ENCODE measurements at places on chromosomes 7 and 10. TPM values are rescaled to one million over a fixed set of nuclear protein-coding genes. Genes with fewer than 3 reads are reported as not detected.

The NUTM2E gene
- not detected for total RNA-seq

The FUOM gene
- 26.5 TPM for total RNA-seq

The NKX2-3 gene
- not detected for total RNA-seq

The TNKS2 gene
- 56.0 TPM for total RNA-seq

The GSTO2 gene
- total RNA-seq, result 3.8 TPM

The TACR2 gene
- total RNA-seq, result not detected

The XRCC2 gene
- 2.6 TPM for total RNA-seq

The POU6F2 gene
- total RNA-seq, result not detected

The SPDYE16 gene
- 0.33 TPM for total RNA-seq

The COL17A1 gene
- total RNA-seq, result under 0.01 TPM

The ANXA8 gene
- 0.15 TPM for total RNA-seq

The NODAL gene
- total RNA-seq, result not detected

The FOXK1 gene
- 29.5 TPM for total RNA-seq

The APBB1IP gene
- total RNA-seq, result 6.3 TPM

The FOXI2 gene
- not detected for total RNA-seq

The ACSM6 gene
- total RNA-seq, result not detected

The NFE2L3 gene
- 1.2 TPM for total RNA-seq

The GPRIN2 gene
- total RNA-seq, result not detected

The PSD gene
- 20.2 TPM for total RNA-seq

The CLCN1 gene
- not detected for total RNA-seq

The C10orf105 gene
- not detected for total RNA-seq

The RADIL gene
- 1.3 TPM for total RNA-seq

The IPMK gene
- 7.1 TPM for total RNA-seq

The PIK3CG gene
- not detected for total RNA-seq

The MYL10 gene
- not detected for total RNA-seq

The NPC1L1 gene
- 0.17 TPM for total RNA-seq

The OPN4 gene
- not detected for total RNA-seq

The TTYH3 gene
- total RNA-seq, result 82.2 TPM

The TMEM60 gene
- total RNA-seq, result 22.1 TPM

The RAB19 gene
- not detected for total RNA-seq

The MMD2 gene
- not detected for total RNA-seq

The PRSS37 gene
- total RNA-seq, result not detected

The AGAP9 gene
- 5.5 TPM for total RNA-seq

The TACC2 gene
- 2.6 TPM for total RNA-seq

The MMRN2 gene
- 3.6 TPM for total RNA-seq

The CYP2E1 gene
- 0.44 TPM for total RNA-seq

The PILRA gene
- total RNA-seq, result 0.15 TPM

The ZC3HAV1 gene
- 33.9 TPM for total RNA-seq

The ORAI2 gene
- total RNA-seq, result 40.1 TPM

The STEAP1 gene
- 63.1 TPM for total RNA-seq

The TMEM130 gene
- 0.44 TPM for total RNA-seq

The PPP1R17 gene
- not detected for total RNA-seq

The WDFY4 gene
- under 0.01 TPM for total RNA-seq

The GNG11 gene
- 18.7 TPM for total RNA-seq

The NUDT1 gene
- 63.0 TPM for total RNA-seq

The PRKCQ gene
- not detected for total RNA-seq

The FAM221A gene
- 2.8 TPM for total RNA-seq

The LOXL4 gene
- 78.2 TPM for total RNA-seq

The SPACDR gene
- total RNA-seq, result 2.6 TPM

The HTRA1 gene
- 159 TPM for total RNA-seq

The AFAP1L2 gene
- total RNA-seq, result 0.29 TPM

The HTR5A gene
- not detected for total RNA-seq

The LRRC18 gene
- total RNA-seq, result under 0.01 TPM

Data from smooth muscle cell of trachea (primary cell).